ENCODE measurements at places on chromosomes 11 and 22.
A peak's percentile ranks its signal among the peaks of the same experiment; 100 is the strongest.

- DNase-seq: no peak
Observed at GRCh38 chr22:46041642-46042041, 64.7 kb upstream of the WNT7B start.

DNA sequence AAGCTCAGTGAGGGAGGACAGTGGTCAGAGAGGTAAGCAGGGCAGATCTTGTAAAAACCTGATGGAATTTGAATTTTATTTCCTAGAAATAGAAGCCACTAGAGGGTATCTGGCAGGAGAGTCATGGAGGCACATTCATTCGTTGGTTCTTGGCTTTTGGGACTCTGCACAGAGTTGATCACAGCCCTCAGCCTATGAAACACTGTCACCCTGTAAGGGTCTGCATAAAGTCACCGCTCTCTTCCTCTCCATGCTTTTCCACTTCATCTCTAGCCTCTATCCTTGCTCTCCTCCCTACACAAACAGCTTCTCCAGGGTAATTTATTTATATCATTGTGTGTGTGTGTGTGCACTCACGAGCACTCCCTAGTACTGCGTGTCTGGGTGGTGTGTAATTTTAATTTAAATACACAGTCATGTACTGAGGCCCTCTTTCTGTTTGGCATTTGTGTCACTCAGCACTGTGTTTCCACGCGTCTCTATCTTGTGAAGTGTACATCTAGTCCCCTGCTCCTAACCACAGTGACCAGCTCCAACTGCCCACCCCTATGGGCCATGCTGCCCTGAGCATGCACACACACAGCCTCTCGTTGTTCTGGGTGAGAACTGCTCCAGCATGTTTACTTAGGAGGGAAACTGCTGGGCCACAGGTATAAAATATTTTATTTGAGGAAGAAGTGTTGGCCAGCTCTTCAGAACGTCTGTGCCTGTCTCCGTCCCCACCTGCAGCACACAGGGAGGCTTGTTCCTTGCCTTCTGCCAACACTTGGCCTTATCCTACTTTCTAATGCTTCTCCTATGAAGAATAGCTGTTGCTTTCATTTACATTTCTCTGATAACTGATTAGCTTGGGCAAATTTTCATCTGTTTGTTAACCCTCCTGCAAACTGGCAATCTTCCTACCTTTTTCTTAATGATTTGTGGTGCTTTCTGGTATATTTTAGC lies 4.5 kb downstream of the KCNQ1OT1 start:
- no peak for DNase-seq

- DNase-seq: no peak
Observed at GRCh38 chr11:79963856-79964645, 523.2 kb upstream of the TENM4 start.

DNA sequence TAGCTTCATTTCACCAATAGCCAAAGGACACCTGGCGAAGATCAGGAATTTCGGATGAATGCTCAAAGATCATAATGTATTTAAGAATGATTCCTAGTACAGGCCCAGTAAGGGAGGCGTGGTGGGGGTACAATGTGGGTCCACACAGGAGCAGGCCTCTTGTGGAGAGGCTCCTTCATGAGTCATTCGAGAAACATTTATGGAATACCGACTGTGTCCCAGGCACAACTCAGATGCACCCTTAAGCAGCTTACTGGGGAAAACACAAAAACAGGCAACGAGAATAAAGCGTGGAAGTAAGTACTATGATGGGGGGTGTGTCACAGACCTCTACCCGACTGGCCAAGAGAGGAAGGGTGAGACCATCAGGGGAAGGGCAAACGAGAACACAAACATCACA lies 44.5 kb downstream of the SMCO4 start:
- DNase-seq: no peak

- DNase-seq: no peak
Observed at GRCh38 chr11:88576741-88577140, 239.2 kb upstream of the CTSC start.

- DNase-seq: no peak
Observed at GRCh38 chr11:75028321-75028720, 39.6 kb downstream of the NEU3 start.

- DNase-seq: no peak
Observed at GRCh38 chr22:48883211-48883960, 944.3 kb downstream of the BRD1 start.

GRCh38 chr22:49278340-49278739 lies 549.3 kb downstream of the BRD1 start:
- DNase-seq: no peak

- DNase-seq: no peak
Observed at GRCh38 chr22:47166446-47167016, 404.1 kb downstream of the TBC1D22A start.

DNA sequence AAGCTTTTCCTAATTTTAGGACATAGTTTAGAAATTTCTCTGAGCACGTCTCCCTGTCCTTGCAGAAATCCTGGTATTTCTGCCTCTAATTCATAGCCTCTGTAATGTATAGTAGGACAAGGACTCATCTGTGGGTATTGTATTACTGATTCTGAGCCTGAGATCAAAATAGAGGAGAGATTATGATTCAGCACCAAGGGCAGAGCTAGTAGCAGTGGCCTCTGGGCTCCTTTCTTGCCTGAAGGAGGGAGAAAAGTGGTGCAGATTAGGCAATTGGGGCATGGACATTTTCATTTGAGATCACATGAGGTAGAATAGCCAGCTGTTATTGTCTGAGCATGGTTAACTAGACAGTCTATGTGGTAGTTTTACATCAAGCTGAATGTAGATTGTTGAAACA lies 2.8 kb downstream of the MADD start:
- no peak for DNase-seq

DNA sequence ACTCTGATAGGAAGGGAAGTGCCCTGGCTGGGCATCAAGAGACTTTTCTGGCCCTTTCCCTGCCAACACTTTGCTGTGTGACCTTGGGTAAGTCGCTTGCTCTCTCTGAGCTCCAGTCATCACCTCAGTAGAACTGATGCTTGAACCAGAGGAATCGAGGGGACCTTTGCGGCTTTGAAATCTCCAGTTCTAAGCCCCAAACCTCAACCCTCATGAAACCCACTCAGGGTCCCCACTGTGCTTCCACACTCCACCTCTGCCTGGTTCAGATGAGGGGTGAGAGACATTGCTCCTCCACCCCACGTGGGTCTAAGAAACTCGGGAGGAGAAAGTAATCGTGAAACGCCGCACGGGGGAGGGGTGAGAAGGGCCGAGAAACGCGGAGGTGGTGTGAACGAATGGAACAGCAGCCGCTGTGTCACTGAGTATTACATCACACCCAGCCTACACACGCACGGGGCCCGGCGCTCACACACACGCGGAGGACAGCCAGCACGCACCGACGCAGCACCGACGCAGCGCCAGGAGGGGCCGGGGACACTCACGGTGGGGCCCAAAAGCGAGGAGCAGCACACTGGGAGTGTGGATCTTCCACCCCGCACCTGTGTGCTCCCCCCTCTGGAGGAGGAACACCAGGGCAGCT lies 4.3 kb downstream of the RTN4RL2 start:
- DNase-seq: no peak

DNA sequence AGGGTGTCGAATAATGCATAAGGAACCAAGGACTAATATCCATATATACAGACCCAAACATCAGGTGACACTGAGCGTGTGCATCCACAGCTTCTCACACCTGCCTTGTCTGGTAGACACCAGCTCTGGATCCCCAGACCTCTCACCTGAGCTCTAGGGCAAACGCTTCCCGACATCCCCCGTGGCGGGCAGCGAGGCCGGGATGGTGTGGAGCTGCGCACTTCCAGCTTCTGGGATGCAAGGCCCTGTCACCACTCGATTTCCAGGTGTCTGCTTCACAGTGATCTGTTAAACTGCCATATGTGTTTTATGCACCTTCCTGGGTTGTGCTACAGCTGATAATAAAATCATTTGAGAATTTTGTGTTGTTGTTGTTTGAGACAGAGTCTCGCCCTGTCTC lies 15.3 kb upstream of the TREH start:
- DNase-seq: no peak

DNA sequence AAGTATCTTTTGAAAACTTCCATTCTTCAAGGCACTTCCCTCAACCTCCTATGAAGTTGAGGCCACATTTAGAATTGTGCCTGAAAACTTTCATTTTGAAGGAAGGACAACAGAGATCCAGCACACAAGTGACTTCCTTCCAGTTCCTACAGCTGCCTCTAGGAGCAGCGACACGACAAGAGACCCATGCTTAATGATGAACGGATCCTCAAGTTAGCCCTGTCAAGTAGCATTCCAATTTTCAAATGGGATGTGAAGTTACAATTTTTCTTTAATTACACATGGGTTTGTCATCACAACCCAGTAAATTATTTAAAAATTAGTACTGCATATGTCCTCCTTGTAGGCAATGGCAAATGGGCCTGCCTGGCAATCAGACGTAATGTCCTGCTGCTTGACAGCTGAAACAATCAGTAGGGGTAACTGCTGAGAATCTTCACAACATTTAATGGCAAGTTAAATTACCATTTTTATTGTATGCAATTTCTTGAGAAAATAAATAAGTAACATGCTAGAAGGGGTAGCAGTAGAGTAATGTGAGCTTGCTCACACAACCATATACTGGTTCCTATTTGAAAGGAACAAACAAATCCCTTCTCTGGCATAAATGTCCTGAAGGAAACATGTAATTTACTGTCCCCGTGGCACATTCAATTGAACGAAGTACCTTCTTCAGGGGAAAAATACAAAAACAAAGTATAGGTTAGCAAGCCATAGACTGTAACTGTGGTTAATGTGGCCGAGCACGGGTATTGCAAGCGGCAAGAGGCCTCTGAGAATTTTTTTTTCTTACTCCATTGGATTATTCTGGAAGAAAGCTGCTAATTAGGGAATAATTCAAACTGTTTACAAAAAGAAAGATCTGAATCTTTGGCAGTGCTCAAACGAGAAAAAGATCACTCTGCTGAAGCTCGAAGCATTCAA lies 288.3 kb downstream of the CADM1 start:
- DNase-seq: no peak

GRCh38 chr11:20037396-20038153 lies 122.7 kb downstream of the DBX1 start:
- DNase-seq: no peak

DNA sequence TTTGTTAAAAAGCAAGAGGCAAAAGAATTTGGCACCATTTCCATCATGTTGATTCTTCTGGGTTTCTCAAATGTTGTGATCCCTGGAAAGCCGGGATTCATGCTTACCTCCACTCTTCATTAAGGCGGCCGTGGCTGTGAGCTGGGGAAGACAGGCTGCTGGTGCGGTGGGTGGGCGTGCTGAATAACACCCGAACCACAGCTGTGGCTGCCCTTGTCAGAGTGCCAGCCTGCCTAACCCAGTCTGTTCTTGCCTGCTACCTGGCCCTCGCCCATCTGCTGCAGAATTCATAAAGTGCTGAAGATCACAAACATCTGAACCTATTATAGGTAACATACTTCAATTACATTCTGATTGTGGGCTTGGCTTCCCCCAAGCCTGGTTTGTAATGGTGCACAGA lies 95.8 kb upstream of the RCN1 start:
- DNase-seq: no peak

DNA sequence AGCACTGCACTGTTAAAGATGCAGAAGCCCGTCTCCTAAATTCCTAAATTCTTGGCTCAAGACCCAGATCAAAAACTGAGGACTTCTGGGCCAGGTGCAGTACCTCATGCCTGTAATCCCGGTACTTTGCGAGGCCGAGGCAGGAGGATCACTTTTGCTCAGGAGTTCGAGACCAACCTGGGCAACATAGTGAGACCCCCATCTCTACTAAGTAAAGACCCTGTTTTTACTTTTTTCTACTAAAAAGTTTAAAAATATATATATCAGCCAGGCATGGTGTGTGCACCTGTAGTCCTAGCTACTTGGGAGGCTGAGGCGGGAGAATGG lies 29.7 kb downstream of the PDGFB start:
- DNase-seq: peak; percentile 35

DNA sequence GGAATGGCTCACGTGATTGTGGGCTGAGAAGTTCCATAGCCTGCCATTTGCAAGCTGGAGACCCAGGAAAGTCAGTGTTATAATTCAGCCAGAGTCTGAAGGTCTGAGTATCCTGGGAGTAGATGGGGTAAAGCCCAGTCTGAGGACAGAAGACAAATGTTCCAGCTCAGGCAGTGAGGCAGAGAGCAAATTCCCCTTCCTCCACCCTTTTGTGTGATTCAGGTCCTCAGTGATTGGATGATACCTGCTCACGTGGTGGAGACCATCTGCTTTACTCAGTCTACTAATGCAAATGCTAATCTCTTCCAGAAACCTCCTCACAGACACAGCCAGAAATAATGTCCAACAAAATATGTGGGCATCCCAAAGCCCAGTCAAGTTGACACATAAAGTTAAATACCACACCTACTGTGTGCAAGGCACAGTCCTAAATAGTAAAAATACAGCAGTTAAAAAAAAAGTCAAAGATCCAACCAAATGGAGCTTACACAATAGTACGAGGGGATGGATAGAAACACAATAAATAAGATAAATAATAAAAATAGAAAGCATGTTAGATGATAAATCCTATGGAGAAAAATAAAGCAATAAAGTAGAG lies 13.2 kb upstream of the APOL6 start:
- no peak for DNase-seq

DNA sequence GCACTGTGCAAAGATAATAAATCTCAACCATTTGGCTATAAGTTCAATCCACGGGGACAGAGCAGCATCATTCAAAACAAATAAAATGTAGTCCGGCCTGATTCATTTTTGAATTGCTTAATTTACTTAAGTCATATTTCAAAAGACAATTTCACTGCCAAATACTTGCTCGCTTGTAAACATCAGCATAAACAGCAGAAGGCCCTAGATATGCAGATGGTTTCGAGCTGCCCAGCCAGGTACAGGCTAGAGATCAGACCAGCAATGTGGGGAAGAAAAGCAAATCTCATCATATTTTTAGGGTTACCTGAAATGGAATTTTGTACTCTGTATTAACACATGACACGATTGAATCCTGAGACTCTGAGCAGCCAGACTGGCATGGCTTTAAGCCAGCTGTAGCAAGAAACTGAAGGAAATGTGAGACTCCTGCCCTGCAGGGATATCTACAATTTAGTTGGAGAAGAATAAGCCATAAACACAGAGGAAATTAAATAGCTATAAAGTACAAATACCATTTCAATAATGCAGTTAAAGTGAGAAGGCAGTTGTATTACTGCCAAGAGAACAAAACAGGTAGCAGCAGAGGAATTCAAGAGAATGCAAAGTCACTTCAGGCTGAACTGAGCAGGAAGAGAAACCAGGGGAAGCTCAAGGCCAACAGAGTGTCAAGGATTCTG lies 440.3 kb downstream of the ETS1 start:
- DNase-seq: no peak

- no peak for DNase-seq
Observed at GRCh38 chr11:23502826-23503225, 642.6 kb upstream of the CCDC179 start.

DNA sequence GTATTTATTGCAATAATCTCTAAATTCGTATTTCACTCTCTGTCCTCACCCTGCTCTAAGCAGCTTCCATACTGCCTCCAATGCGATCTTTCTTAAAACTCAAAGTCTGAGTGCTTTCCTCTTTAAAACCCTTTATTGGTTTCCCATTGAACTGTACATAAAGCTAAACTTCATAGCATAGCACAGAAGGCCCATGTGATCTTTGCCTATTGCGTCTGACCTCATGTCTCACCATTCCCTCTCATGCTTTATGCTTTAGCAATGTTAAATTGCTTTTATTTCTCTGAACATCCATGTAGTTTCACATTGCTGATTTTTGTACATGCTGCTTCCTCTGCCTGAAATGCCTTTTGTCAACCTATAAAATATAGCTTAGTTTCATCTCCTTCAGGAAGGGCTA lies 28.4 kb downstream of the ZDHHC13 start:
- no peak for DNase-seq

- DNase-seq: no peak
Observed at GRCh38 chr11:60194511-60194910, 11.6 kb upstream of the MS4A6A start.
